ENCODE measurements at places on chromosomes 12 and 14.

DNA sequence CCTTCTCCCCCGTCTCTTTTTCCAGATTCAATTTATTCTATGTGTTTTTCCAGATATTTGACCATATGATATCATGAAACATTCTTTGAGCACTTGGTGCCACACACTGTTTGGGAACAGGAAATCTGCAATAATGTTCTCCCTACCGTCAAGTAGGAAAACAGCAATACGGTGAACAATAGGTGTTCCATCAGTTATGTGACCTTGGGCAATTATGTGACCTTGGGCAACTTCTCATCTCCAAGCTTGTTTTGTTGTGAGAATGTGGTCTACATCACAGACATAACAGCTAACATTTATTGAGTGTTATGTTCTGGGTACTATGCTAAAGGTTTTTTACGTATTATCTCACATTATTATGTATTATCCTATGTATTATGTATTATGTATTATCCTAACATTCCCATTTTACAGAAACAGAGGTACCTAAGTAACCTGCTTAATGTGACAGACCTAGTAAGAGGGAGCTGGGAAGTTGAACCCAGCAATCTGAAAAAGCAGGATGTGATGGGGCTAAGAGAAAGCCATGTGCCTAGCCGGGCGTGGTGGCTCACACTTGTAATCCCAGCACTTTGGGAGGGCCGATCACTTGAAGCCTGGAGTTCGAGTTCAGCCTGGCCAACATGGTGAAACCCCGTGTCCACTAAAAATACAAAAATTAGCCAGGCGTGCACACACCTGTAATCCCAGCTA, 1.2 kb upstream of the NEK9 start:
- DNase-seq, result no peak

DNA sequence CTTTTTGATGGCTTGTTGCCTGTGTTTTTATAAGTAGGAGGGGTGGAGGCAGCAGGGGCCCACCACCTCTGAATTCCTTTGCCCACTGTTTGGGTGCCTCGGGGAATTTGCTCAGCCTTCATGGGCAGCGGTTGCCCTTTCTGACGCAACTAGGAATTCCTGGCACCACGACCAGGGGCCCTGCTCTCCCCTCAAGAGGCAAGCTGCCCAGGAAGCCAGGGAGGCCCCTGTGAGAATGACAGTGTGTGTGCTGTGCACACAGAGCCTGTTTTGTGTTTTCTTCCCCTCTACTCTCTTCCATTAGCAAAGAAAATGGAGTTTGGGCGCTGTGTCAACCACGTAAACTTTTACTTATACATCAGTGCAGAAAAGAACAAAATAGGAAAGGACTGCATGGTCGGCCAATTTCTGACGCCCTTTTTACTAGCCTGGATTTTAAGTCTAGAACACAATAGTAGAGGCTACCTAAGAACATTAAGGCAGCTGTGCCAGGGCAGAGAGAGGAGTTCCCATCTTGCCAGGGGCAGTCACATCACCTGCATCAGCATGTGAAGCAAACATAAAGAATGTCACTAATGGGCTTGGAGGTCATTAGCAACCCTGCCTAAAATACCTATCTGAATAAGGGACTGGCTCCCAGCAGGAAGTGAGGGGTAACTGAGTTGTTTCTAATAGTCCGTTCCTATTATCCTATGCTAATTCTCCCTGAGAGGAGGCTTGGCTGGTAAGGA, 17.9 kb upstream of the PTGR2 start:
- no peak for DNase-seq

DNA sequence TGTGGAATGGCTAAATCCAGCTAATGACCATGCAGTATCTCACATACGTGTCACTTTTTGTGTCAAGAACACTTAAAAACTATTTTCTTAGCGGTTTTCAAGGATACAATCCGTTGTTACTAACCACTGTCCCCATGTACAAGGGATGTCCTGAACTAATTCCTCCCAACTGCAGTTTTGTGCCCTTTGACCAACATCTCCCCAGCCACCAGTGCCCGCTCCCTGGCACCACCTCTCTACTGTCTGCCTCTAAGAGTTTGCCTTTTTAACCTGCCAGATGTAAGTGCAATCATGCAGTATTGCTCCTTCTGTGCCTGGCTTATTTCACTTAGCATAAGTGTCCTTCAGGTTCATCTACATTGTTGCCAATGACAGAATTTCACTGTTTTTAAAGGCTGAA, 315.7 kb downstream of the TMEM121 start:
- no peak for DNase-seq

GRCh38 chr12:6187948-6188793, 12.0 kb upstream of the CD9 start:
- DNase-seq, result no peak

DNA sequence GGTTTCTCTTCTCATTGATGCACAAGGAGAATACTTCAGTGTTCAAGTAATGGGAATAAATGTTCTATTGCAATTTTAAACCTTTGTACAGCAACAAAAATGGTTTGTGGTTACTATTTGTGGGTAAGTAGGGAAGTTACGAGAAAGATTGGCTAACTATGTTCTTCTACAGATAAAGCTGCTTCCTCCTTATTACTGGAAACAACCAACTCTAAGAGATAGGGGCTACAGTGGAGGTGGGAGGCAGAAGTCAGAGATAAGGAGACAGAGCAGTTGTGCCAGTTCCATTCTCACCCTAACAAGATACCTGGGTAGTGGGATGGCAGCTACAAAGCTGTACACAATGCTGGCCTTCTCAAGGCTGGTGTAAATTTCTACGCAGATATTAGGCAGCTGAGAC, 16.2 kb downstream of the NOXRED1 start:
- DNase-seq, result no peak

GRCh38 chr12:120858306-120859088, 45.7 kb downstream of the SPPL3 start:
- DNase-seq, result no peak

GRCh38 chr12:53950789-53951576, 3.7 kb upstream of the HOXC12 start:
- DNase-seq, result no peak

DNA sequence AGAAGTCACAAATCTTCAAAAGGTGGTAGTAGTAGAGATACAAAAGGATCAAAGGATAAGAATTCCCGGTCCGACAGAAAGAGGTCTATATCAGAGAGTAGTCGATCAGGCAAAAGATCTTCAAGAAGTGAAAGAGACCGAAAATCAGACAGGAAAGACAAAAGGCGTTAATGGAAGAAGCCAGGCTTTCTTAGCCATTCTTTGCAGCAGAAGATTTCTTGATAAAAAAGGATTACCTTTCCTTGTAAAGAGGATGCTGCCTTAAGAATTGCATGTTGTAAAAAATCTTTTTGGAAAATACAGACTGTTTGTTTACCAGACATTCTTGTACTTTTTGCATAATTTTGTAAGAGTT, 6.6 kb downstream of the PNN start:
- no peak for DNase-seq

DNA sequence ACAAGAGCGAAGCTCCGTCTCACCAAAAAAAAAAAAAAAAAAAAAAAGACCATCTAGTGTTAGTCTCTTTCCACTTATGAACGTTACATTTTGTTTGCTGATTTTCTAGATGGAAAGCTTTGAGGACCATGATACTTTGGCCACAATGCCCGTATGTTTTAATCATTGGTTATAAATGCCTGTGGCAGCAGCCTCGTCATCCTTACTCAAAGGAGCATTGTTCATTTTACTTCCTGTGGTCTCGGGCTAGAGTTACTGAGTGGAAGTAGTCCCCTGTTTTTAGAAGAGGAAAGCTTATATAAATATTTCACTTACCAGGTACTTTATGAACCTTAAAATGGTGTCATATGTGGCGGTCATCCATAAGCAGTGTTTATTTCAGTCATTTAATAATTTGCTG, 359.9 kb downstream of the AEBP2 start:
- DNase-seq, result no peak

- DNase-seq, result no peak
These were observed 51.5 kb downstream of the TMPRSS12 start for GRCh38 chr12:50894241-50894640.

DNA sequence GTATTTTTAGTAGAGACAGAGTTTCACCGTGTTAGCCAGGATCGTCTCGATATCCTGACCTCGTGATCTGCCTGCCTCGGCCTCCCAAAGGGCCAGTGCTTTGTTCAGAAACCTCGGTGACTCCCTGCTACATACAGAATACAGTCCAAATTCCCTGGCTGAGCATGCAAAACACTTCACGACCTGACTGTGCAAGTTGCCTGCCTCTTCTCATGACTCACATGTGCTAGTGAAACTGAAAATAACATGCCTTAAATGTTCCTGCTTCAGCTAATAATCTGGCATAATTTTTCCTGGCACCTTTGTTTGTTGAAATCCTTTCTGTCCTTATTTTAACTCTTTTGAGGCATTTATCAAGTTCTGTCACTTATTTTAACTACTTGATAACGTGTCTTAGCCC, 8.2 kb downstream of the DMAC2L start:
- DNase-seq, result no peak

DNA sequence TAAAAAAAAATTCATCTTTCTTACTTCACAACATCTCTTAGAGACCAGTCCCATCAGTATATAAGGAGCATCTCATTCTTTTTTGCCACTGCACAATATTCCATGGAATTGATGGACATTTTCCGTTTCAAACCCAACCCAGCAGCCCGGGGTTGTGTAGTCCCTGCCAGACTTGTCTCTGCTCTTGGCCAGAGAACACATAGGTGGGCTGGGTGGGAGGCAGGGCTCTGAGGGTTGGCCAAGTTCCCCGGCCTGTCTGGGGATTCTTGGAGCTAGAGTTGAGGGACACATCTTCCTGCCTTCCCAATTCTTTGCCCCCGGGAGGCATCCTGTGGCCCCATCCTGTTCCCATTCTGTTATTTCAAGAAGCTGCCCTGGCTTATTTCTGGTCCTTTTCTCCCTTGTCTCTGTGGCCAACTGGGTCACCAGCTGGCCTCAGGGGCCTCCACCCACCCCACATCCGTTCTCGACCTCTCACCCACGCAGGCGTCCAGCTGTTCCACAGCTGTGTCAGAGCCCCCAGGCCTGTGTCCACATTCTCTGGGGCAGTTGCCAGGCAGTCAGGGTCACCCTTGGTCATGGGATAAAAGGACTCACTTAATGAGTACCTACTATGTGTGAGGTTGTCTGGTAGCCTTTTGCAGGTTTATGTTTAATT, 52.0 kb upstream of the CCDC63 start:
- no peak for DNase-seq

- no peak for DNase-seq
These were observed 267.5 kb downstream of the CCDC91 start for GRCh38 chr12:28457785-28458184.

- no peak for DNase-seq
These were observed 24.4 kb upstream of the YARS2 start for GRCh38 chr12:32780071-32780470.

DNA sequence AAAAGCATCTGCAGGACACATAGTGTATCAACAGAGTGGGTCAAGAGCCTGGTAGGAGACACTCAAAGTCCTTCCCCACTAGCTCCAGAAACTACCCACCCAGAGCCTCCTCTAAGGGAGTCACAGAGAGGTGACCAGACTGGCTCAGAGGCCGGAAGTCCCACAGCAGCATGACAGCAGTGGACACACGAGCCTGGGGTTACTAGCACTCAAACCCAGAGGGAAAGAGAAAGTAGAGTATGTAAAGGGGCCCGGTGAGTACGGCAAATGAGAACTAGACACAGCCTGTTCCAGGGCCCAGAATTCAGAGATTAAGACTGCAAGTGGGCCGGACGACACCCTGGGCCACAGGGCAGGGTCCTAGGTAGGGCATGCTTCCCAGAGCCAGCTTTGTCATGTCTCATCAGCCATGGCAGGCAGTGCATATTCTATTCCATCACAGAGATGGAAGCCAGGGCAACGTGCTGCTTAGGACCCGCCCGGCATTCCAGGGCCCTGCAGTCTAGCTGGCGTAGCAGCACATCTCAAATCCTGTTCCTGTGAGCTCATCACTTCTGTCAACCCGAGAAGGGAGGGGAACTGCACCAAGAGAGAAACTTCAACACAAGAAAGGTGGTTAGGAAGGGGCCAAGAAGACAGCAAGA, 4.2 kb downstream of the IFFO1 start:
- DNase-seq, result no peak

DNA sequence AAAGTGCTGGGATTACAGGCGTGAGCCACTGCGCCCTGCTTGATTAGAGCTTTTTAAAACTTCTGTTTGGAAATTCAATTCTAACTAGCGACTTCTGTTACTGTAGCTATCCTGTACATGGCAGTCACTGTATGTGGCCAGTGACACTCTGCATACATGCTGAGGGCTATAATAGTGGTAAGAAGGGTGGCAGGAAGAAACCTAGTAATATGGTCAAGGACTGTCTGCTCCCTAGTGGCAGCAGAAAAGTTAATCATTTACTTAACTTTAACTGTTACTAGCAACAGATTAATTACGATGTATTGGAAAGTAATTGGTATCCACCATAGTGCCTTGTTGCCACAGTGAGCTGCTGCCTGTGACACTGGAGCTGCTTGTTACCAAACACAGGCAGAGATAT, 149.0 kb downstream of the KITLG start:
- DNase-seq, result no peak

GRCh38 chr14:101908795-101909194, 55.6 kb upstream of the DYNC1H1 start:
- DNase-seq, result no peak

DNA sequence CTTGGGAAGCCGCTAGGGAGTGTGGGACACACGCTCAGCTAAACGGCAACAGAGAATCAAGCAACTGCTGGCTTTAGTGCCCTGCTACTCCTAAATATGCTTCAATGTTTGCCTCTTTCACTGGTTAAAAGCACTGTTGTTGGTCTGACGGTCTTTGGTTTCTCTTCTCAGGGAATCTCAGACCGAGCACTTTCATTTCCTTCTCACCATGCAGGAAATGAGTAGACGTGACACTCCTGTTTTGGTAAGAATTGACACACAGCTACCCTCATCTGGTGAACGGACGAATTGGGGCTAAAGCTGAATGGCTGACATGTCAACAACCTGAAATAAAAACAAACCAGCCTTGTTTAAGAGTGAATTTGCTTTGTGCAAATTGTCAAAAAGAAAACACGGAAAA, 57.5 kb upstream of the PIWIL1 start:
- no peak for DNase-seq

DNA sequence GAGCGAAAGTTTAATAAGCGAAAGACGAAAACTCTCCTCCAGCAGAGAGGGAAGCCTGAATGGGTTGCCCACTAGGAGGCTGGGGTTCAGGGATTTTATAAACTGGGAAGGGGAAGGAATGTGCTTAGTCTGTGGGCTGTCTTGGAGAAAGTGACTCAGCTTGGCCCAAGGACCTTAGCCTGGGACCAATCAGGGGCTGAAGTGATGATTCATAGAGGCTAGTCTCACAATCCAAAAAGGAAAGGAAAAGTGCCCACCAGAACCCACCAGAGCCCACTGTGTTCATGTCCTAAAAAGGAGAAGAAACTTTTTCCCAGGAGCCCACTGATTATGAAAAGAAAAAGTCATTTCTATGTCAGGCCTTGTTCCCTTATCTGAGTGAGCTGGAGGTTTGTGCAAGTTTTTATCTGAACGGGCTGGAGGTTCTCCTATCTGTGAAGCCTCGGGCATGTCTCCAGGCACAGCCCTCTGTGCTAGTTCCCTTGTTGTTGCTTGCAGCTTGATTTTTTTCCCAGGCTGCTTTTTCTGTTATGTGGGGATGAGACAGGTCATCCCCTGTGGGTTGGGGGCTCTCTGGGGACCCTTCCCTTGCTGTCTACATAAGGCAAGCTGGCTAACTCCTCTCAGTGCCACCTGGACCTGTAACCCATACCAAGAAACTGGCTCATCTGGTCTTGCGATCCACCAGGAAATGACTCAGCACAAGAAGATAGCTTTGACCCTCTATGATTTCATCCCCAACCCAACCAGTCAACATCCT, 8.3 kb upstream of the GOLGA5 start:
- DNase-seq, result no peak

Data from NCI-H446 treated with DMSO at 0.1 percent for 48 hours (cell line).